Activated T-cell treated with anti-CD3 and anti-CD28 coated beads for 24 hours (primary cell): ENCODE measurements at places on chromosomes 6 and 20.

DNA sequence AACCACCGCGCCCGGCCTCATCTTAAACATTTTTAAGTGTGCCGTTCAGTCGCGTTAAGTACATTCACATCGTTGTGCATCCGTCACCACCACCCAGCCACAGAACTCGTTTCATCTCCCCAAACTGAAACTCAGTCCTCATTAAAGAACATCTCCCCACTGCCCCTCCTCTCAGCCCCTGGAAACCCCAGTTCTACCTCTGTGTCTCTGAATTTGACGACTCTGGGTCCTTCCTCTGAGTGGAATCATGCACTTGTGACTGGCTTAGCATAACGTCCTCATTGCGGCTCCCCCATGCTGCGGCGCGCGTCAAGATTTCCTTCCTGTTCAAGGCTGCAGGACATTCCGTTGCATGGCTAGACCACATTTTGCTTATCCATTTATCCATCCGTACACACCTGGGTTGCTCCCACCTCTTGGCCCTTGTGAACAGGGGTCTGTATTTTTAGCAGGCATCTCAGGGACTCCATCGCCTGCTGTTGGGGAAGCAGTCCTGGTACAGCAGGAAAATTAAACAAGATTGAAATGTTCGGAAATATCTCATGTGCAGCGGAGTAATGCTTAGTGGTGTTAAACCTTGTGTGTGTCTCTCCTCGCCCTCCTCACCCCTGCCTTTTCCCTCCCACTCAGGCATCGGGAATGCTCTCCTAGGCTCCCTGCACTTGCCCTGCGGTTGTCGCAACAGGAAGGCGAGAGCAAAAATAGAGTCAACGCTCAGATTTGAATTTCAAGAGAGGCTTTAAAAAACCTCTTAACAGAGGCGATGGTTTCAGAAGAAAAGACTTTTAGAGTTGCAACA is 127.9 kb downstream of the PXDC1 start:
- DNase-seq: no peak

DNA sequence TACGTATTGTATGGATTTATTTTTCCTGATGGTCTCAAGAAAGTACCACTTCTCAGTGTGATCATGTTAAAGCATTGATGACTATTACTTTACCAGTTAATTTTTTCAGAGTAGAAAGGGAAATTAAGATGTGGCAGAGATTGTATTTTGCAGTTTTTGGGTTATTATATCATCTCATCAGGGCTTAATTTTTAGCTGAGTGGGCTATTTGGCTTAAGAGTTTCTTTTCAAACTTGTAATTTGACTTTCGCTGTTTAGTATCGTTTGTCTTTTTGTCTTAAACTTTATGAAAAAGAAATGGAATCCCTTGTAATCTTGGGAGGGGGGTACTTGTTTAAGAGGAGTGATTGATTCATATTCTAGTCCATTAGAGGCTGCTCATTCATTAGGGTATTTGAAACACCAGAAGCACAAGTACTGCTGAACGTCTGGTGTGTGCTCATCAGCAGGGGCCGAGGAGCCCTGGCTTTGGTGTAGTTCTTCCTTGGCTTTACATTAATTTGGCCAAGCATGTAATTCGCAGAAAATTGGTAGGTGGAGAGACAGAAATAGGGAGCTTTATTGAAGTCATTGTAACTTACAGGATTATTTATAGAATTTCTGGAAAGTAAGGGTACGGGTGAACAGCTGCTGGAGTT is 112.4 kb downstream of the TIAM2 start:
- DNase-seq: no peak

GRCh38 chr20:11429168-11429567 is 488.5 kb upstream of the BTBD3 start:
- DNase-seq: no peak

GRCh38 chr20:15333170-15333569 is 995.8 kb upstream of the FLRT3 start:
- no peak for DNase-seq

DNA sequence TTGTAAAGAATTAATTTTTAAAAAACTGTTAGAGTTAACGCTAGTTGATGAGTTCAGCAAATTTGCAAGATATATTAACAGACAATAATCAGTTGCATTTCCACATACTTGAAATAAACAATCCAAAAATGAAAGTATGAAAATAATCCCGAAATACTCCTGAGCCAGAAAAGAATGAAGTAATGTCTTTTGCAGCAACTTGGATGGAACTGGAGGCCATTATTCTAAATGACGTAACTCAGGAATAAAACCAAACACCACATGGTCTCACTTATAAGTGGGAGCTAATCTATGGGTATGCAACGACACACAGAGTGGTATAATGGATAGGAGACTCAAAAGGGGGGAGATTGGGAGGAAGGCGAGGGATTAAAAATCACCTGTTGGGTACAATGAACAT is 872.9 kb upstream of the GJE1 start:
- no peak for DNase-seq

DNA sequence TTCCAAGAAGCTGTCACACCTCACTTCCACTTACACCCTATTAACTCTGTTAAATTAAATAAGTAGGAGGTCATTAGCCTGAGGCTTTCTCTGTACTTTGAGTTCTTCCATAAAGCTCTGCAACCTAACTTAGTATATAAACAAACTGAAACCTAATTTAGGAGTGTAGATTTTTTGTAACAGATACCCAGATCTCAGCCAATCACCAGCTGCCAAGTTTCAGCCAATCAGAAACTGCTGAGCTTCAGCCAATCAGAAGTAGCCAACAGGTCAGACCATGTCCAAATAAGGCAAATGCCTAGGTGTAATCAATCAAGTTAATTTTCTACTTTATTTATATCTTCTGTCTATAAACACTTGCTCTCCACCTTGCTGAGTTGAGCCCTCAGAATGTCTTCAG is 142.7 kb upstream of the SULF2 start:
- DNase-seq: no peak

GRCh38 chr6:79947191-79948186 is at the start of gene ELOVL4:
TSS of gene ELOVL4 (minus strand) at chr6:79947553. CDS start at chr6:79947279, 274 bp downstream.
- DNase-seq: peak; percentile 55

- no peak for DNase-seq
Measured at GRCh38 chr6:130371921-130372420, 6.2 kb downstream of the TMEM200A start.

GRCh38 chr6:24932832-24933231 is 2.9 kb downstream of the RIPOR2 start:
- DNase-seq: no peak

- DNase-seq: no peak
Measured at GRCh38 chr20:37420610-37421009, 74.7 kb downstream of the SRC start.

DNA sequence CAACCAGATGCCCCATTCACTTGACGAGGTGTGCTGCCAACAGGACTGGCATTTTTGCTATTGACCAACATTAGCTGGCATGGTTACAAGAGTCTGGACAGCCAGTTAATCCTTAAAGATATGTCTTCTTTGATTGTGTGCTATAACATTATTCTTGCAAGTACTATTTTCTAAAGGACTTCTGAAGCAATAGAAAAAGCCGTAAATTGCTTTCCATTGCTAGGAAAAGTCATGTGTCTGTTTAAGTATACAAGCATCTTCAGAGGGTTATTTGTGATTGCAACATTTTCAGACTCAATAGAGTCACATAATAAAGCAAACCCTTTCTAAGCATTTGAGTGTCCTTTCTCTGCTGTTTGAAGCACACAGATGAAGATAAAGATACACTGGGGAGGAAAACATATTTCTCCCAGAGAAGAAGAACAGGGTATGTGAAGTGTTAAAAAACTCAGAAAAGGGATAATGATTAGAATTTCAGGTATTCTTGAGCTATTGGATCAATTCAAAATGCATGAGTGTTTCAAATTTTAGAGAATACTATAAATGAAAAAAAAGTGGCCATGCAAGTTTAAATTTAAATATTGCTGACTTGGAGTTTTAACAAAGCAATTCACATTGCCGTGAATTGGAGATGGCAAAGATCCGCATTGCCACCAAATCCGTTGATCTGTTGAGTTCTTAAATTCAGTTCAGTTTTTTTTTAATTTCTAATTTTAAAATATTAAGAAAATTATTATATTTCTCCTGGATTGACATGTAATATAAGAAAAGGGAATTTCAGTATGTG is 191.7 kb upstream of the MAP3K7 start:
- DNase-seq: no peak

- peak; percentile 41 for DNase-seq
Measured at GRCh38 chr6:132962936-132963868, 148.8 kb downstream of the RPS12 start.

GRCh38 chr6:149033454-149033853 is 284.1 kb upstream of the TAB2 start:
- DNase-seq: no peak

- DNase-seq: no peak
Measured at GRCh38 chr6:112237595-112237994, 16.8 kb downstream of the LAMA4 start.

- DNase-seq: no peak
Measured at GRCh38 chr20:45886590-45887345, 654 bp downstream of the SPATA25 start.

DNA sequence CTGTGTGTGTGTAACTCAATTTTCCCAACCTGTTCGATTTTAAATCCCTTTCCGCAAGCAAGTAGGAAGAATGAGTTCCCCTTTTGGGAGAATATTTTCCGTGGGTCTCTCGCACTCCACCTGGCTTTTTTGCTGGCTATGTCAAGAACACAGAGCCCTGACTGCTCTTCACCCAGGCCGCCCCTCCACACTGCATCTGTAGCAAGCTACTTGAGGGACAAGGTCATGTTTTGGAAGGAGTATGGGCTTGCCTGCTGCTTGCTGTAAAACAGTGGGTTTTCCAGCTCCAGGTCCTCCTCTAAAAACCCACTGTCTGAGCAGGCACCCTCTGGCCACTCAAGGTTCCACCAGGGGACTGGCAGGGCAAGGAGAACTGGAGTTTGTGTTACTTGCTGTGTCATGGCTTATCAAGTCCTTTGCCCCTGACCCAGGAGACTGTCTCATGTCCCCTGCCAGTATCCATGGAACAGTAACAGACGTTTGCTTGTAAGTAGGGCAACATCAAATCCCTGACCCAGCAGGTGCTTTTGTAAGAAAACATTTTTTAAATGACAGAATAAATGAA is 35.5 kb upstream of the SYNJ2 start:
- DNase-seq: no peak

GRCh38 chr6:167130712-167131684 is 8.1 kb downstream of the CCR6 start:
- no peak for DNase-seq
